ENCODE measurements at places on chromosomes 13 and 19. TPM values are rescaled to one million over a fixed set of nuclear protein-coding genes. Genes with fewer than 3 reads are reported as not detected.

GRCh38 chr19:2791876-2792275 is 6.6 kb downstream of the THOP1 start:
- H3K36me3 ChIP-seq = peaks cover 8% of the 10 kb centered on the region
- no peak overlapping the region for H3K4me3 ChIP-seq
- no peak for DNase-seq

DNA sequence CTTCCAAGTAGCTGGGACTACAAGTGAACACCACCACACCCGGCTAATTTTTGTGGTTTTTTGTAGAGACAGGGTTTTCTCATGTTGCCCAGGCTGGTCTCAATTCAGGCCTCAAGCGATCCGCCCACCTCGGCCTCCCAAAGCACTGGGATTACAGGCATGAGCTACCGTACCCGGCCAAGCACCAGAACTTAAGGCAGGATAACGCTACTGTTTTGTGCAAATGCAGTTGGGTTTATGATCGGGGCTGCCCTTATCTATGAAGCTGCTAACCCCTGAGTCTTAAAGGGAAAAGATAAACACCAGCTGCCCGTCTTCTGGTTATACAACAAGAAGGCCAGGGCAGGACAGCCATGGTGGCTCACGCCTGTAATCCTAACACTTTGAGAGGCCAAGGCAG is 12.6 kb upstream of the TM6SF2 start:
- no peak for DNase-seq
- H3K4me3 ChIP-seq = no peak overlapping the region
- H3K36me3 ChIP-seq = peaks cover 21% of the 10 kb centered on the region
- no peaks in the 10 kb centered on the region for H3K27me3 ChIP-seq
- H3K27ac ChIP-seq = no peak overlapping the region

GRCh38 chr19:17868669-17869068 is 3.1 kb upstream of the SLC5A5 start:
- H3K27me3 ChIP-seq = peaks cover 16% of the 10 kb centered on the region
- H3K36me3 ChIP-seq = peaks cover 5% of the 10 kb centered on the region
- no peak for DNase-seq
- no peaks in the 10 kb centered on the region for H3K4me1 ChIP-seq
- no peak overlapping the region for H3K27ac ChIP-seq

DNA sequence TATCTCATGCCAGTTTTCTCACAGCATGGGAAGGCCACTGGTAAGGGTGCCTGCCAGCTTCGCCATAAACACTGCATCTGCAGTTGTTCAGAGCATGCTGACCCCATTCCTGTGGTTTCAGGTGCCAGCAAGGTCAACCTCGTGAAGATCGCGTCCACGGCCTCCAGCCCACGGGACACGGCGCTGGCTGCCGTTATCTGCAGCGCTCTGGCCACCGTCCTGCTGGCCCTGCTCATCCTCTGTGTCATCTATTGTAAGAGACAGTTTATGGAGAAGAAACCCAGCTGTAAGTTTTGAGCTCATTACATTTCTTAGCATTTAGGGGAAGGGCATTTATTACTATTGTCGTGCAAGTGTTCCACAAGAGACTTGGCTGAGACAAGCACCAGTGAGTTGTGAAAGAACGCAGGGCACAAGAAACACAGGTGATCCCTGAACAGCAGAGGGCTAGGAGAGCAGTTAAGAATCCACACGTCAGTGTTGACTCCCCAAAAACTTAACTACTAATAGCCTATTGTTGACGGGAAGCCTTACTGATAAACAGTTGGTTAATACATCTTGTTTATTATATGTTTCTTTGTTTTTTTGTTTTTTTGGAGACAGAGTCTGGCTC is 88.8 kb downstream of the TNFRSF19 start:
- no peak overlapping the region for H3K27ac ChIP-seq
- H3K36me3 ChIP-seq = no peaks in the 10 kb centered on the region
- DNase-seq = no peak

GRCh38 chr13:30800107-30800506 is 64.8 kb downstream of the ALOX5AP start:
- H3K27me3 ChIP-seq = peaks cover 4% of the 10 kb centered on the region
- no peak for DNase-seq
- H3K4me3 ChIP-seq = no peak overlapping the region
- H3K4me1 ChIP-seq = peaks cover 48% of the 10 kb centered on the region
- H3K36me3 ChIP-seq = no peaks in the 10 kb centered on the region
- no peak overlapping the region for H3K27ac ChIP-seq

- no peaks in the 10 kb centered on the region for H3K27me3 ChIP-seq
- H3K27ac ChIP-seq = peak within 1 kb of the TSS; percentile 96
- no peaks in the 10 kb centered on the region for H3K36me3 ChIP-seq
- H3K4me1 ChIP-seq = peaks cover 30% of the 10 kb centered on the region
- DNase-seq = peak; percentile 100
- H3K4me3 ChIP-seq = peak within 1 kb of the TSS; percentile 93
These were observed at the start of gene SLC27A1 for GRCh38 chr19:17470068-17470841. TSS of gene SLC27A1 (plus strand) at chr19:17470524. CDS start at chr19:17470541, 17 bp downstream.

Gene OR7C1
- total RNA-seq = not detected
